ENCODE measurements at places on chromosomes 13 and 19. TPM values are rescaled to one million over a fixed set of nuclear protein-coding genes. Genes with fewer than 3 reads are reported as not detected.

DNA sequence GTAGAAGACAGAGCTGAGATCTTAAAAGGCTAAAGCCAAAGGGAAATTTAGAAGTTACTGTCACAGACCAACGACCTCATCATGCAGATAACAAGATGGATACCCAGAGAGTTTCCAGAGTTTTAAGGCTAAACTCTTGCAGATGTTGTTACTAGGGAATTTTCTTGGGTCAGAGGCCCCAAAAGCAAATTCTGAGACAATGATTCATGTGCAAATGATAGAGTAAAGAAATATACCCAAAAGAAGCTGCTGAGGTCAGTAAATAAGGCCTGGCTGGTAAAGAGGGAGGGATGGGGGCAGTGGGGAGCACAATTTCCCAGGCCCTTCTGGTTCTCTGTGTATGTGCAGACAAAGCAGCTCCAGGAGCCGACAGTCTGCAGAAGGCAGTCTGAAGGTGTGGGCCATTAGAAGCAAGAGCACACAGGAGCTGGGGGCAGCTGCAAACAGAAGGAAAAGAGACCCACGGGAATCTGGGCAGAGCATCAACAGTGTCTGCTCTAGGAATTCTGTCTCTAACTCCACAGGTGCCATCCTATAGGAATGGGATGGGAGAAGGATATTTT, 330.8 kb downstream of the TBC1D4 start:
- no peak for DNase-seq

GRCh38 chr19:41192574-41193429, at the start of gene CYP2S1:
TSS of gene CYP2S1 (plus strand) at chr19:41193219. CDS start at chr19:41193265, 46 bp downstream.
- DNase-seq, result peak; percentile 85

DNA sequence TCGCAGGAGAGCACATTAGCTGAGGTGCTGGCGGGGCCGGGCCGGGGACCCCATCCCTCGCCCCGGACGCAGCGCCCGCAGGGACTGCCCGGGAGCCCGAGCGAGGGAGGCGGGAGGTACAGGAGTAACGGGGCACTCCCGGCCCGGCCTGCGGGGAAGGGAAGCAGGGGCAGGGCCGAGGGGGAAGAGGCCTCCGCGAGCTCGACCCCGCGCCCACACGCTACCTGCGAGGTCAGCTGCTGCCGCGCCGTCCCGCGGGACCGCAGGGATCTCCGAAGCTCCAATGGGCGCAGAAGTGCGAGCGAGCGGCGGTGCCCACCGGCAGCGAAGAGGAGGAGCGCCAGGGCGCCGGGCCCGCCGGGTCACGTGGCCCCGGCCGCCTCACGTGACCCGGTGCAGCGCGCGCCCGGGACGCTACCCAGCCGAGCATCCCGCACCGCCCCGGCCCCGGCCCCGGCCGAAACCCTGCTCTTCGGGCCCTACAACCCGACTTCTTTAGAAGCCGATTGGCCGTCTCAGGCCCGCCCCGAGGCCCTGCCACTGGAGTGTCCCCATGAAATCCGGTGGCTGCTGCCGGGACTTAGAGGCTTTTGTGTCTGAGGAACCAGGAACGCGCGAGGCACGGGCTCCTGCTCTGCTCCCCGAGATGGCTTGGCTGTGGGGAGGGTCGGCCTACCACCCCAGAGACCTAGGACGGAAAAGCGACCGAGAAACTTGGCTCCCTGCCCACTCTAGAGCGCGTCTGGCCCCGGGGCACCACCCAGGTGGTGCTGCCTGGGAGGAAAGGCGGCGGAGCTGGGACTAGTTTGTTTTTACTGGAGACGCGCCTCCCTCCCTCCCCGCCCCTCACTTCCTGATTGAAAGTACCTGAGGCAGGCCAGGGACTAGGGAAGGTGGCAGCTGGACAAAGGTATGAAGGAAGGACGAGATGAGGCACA, at the start of gene RCBTB1:
RCBTB1 (minus strand) TSS at position 339 of the 938 bp plus-strand sequence. CDS start 18,279 bp downstream, outside the sequence.
- peak; percentile 82 for DNase-seq

The SPC24 gene
- total RNA-seq, result 42.4 TPM

The SIGLEC10 gene
- total RNA-seq, result not detected

GRCh38 chr19:28694812-28695211, 518.1 kb downstream of the UQCRFS1 start:
- DNase-seq, result no peak
